ENCODE measurements at places on chromosomes 1 and 21.

- DNase-seq = no peak
These were observed 55.1 kb downstream of the PLPP3 start for GRCh38 chr1:56524263-56524662.

DNA sequence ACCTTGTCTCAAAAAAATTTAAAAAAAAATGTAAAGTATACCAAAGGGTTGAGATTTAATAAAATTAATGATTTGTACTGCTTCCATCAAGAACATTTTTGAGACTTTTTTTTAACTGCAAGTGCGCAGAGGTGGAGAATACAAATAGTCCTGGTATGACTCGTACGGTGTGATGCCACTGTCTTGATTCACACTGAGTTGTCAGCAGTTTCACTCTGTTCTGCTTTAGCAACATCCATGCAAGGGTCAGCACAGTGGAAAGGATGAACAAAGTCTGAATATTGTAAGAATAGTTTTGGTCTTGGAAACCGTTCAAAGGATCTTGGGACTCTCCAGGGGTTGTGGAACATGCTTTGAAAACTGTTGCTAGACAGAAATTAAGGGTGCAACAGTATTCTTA lies 40.2 kb downstream of the EXO1 start:
- DNase-seq = no peak

GRCh38 chr1:40476924-40477677 lies at the start of gene ZFP69:
TSS of gene ZFP69 (plus strand) at chr1:40477290. CDS start at chr1:40479362, 2,072 bp downstream.
- DNase-seq = peak; percentile 58

GRCh38 chr1:233033361-233033760 lies 83.0 kb downstream of the NTPCR start:
- DNase-seq = no peak

GRCh38 chr1:33060579-33061083 lies 20.3 kb upstream of the AZIN2 start:
- DNase-seq = no peak

All from mesothelial cell of epicardium (in vitro differentiated cells).